Activated CD4-positive, alpha-beta T cell treated with anti-CD3 and anti-CD28 coated beads, Interleukin-2, amount 10 ng/mL, durations not matched to agents 7 days and 5 days (primary cell): ENCODE measurements at places on chromosomes 16 and 17. TPM values are rescaled to one million over a fixed set of nuclear protein-coding genes. Genes with fewer than 3 reads are reported as not detected.

SCN4A gene
- 0.17 TPM for total RNA-seq

FZD2 gene
- total RNA-seq: not detected

ACSM3 gene
- 4.1 TPM for total RNA-seq

HSD17B1 gene
- 0.97 TPM for total RNA-seq

CD300H gene
- total RNA-seq: not detected

HSF5 gene
- total RNA-seq: 0.89 TPM

RAMP2 gene
- total RNA-seq: not detected

ANKRD40CL gene
- not detected for total RNA-seq

SLC35G6 gene
- total RNA-seq: not detected

WFIKKN2 gene
- not detected for total RNA-seq

EXOC3L1 gene
- total RNA-seq: not detected

RPGRIP1L gene
- 4.8 TPM for total RNA-seq

TMEM235 gene
- not detected for total RNA-seq

KRT33B gene
- total RNA-seq: not detected
